Fibroblast of lung (primary cell): ENCODE measurements at places on chromosomes 7 and 10. TPM values are rescaled to one million over a fixed set of nuclear protein-coding genes. Genes with fewer than 3 reads are reported as not detected.

- no peak for DNase-seq
Measured at GRCh38 chr7:129872054-129872453, 80.7 kb downstream of the UBE2H start.

- DNase-seq = peak; percentile 16
Measured at GRCh38 chr10:26840938-26841732, 19.6 kb downstream of the ABI1 start.

DNA sequence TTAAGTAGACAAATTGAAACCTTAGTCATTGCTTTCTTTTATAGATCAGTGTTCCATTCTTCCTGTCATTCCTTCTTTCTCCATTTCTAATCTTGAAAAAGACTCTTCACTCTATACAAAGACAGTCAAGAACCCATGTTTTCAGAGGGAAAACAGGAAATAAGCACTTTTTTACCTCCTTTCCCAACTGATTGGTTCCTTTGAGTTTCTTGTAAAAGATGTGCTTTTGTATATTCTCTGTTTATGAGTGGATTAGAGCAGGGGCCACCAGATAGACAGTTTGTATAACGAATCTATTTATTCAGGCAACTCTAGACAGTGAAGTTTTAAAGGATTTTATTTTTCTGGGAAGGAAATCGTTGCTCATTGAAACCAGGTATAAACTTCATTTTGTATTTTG is 49.8 kb downstream of the SHOC2 start:
- DNase-seq = no peak

DNA sequence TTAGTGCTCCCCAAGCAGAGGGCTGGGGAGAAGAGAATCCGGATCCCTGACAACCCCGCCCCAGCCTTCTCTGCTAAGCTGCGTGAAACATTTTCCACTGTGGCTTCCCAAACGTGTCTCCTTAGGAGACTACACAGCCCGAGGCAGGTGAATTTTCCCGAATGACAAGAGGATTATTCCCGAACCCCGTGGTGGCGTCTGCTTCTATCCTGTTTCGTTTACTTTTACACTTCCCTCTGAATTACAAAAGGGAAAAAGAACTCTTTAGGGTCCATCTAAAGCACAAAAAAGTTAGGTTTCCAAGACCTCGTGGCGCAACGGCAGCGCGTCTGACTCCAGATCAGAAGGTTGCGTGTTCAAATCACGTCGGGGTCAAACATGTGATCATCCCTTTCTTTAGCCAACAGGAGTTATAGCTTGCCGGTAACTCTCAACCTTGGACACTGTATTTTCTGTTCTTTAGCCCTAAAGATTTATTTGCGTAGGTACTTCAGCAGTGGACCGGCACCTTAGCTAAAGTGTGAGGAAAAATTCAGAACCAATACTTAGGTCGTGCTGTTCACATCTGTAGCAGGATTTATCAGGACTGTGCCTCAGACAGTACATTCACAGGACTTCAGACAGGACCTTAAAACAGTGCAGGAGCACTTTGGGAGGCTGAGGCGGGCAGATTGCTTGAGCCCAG is 3.2 kb upstream of the ZNF789 start:
- DNase-seq = no peak

- no peak for DNase-seq
Measured at GRCh38 chr10:15748126-15748525, 28.4 kb upstream of the ITGA8 start.

DNA sequence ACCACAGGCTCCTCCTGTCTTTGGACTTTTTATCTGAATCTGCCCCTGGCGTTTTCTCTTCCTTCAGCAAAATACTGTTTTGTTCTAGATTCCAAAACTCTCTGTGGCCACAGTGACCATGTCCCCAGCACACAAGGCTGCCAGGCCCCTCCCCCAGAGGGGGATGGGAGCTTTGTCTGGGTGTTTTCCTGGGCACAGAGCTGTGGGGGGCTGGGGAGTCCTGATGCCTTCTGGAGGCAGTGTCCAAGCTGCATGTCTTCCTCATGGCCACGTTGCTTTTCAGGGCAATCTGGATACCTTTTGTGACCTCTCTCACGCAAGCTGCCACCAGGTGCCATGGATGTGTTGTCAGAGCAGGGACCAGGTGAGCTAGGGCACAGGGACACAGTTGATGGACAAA is 26.2 kb downstream of the ANTXRL start:
- no peak for DNase-seq

GRCh38 chr7:39808796-39809481 is 141.1 kb upstream of the CDK13 start:
- DNase-seq = no peak

DNA sequence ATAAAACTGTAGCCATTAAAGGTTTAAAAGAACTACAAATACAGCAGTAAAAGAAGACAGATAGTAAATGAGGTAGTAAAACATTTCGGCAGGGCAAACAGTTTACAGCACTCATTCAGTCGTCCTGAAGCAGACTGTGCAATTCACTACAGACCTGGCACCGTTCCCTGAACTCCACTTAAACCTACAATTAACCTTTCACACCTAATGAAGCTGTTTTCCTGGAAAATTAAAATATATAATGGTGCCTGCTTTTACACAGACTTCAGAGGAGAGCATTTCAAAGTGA is 335.3 kb downstream of the GFRA1 start:
- DNase-seq = no peak

DNA sequence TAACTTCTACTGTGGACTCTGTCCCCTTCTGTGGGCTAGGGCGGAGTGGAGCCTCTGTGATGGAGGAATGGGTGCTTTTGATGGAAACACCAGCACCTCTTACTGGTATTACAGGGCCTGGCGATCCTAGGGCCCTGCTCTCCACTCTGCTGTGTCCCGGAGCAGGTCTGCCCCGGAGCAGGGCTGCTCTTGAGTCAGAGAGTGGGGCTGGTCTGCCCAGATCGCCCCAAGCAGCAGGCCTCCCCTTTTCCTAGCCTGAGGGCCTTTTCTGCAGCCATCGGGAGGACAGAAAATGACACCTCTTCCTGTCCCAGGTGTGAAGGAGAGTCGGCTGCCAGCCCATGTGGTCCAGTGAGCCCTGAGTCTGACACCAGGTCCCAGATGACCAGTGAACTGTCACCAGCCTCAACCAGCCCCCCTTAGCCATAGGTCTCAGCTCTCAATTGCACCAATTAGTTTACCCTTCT is 1.4 kb downstream of the ZNF282 start:
- DNase-seq = no peak

GRCh38 chr7:36732806-36733205 is 8.5 kb upstream of the AOAH start:
- no peak for DNase-seq

GRCh38 chr10:129719415-129719739 is 244.7 kb downstream of the EBF3 start:
- DNase-seq = no peak

DNA sequence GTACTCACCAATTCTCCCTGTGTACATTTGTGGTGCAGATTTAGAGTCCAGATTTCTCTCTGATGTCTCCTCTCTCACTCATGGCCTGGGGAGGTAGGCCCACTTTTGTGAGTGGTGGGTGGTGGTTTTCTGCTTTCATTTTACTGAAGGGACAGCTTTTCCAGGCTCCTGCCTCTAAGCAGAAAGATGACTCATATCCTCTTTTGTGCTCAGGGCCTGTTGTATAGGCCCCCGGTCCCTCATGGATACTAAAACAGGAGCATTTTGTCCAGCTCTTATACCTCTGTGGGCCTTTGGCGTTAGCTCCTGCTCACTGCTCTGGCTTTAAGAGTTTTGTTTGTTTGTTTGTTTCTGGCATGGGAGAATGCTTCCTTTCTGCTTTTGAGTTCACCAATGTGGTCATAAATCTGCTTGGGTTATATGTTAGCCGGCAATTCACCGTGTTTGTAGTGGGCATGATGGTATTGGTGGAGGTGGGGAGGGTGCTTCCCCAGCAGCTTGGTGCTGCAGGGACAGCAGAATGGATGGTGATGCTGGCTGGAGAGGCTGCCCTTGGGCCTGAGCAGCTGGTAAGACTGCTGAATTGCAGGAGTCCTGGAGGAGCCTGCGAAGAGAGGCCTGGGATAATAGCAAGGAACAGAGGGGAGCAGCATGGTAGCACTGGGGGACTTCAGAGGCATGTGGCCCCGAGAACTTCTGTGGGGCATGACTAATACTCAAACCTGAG is 468.7 kb downstream of the RPS24 start:
- DNase-seq = peak; percentile 71

DNA sequence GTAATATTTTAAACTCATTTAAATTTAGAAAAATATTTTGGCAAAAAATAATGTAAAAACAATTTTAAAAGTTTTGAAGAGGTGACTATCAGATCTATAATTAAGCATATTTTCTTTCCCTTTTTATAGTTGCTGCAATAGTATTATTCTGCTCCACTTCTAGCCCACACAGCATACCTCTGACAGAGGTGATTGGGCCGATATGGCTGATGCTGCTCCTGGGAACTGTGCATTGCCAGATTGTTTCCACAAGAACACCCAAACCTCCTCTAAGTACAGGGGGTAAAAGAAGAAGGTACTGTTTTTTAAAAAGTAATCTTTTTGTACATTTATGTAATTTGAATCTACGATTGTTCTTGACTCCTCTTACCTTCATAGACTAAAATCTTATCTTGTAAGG is 110.1 kb downstream of the PHTF2 start:
- no peak for DNase-seq

DNA sequence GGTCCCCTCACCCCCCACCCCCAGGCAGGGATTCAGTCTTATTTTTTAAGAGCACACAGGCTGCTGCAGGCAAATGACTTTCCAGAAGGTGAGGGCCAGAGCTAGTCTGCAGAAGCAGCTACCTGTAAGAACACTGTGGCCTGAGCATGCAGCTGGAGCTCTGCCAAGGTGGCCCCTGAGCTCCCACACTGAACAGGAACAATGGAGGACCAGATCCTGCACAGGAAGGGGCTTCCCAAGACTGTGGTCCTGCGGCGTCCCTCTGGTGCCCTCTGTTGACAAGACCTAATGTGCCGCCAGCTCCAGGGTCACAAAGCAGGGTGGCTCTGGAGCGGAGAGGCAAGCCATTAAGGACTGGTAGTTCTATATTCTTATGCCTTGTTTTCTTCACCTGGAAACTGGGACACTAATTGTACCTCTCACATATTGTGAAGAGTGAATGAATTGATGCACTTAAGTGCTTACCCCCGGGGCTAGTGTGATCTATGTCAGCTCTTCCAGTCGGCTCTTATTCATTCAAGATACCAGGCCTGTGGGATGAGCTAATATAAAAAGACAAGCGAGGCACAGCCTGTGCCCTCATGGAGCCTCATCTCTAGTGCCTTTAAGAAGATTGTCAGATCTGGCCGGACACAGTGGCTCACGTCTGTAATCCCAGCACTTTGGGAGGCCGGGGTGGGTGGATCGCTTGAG is 8.0 kb upstream of the BEND7 start:
- DNase-seq = peak; percentile 34

DNA sequence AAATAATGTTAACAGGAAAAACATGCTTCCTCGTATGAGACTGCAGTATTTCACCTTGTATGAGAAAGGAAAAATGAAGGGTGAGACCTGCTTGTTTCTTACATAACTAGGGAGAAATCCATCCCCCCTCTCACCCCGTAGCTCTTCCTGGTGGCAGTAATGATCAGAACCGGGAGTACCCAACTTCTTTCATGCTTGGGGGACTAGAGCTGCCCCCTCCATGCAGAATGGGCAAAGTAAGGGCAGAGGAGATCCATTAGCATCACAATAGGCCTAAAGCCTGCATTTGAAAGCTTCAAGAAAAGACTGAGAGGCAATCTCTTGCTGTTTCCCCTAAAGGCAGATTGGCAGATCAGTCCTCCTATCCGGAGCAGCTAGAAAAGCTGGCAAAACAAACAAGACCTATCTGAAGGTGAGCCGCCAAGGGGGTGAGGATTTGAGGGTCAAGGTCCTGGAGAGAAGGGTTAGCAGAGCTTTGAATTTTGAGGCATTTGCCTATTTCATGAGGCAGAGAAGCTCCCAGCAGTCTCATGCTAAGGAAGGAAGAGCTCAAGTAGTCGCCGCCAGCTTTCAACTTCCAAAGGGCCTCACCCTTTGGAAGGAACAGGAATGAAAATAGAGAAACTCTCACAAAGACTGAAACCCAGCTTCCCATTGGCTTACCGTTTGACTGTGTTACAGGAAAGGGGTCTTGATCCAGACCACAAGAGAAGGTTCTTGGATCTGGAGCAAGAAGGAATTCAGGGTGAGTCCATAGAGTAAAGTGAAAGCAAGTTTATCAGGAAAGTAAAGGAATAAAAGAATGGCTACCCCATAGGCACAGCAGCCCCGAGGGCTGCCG is 36.2 kb downstream of the BAG3 start:
- no peak for DNase-seq

- no peak for DNase-seq
Measured at GRCh38 chr7:103702454-103702853, 256.4 kb upstream of the SLC26A5 start.

DNA sequence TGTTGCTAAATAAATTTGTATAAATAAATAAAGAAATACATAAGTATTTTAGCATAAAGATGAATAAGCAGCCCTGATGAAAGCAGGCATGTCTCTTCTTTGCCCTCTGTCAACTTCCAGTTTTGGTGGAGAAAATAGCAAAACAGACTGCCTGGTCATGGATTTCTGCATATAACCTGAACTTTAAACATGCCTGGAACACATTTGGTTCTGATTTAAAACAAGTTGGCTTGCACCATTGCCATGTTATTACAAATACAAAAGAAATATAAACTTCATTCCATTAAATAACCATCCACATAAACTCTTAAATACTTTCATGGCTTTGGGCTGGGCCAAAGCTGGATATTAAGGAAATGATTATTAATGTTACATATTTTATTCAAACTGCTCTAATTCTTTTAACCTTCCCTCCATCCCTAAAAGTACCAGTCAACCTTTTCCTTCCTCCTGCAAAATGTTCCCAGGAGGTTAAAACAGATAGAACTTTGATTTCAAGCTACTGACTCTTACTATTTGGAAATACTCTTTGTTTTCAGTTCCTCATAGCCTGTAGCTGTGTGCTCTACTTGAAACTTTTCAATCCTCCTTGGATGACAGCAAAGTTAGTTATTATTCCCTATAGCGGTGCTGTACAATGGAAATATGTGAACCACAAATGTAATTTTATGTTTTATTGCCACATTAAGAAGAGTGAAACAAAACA is 96.3 kb downstream of the BICC1 start:
- DNase-seq = no peak

GRCh38 chr7:105101864-105102263 is 87.9 kb downstream of the KMT2E start:
- no peak for DNase-seq

PAPSS2 gene
- 175 and 286 TPM in 2 replicates for polyA plus RNA-seq

BTBD16 gene
- polyA plus RNA-seq = not detected in 2 replicates

CTNNA3 gene
- polyA plus RNA-seq = not detected in 2 replicates

UPP1 gene
- polyA plus RNA-seq = 9.4 and 11.7 TPM in 2 replicates

TMEM26 gene
- polyA plus RNA-seq = 0.28 and 1.4 TPM in 2 replicates

ARMC3 gene
- polyA plus RNA-seq = not detected in 2 replicates
